Stimulated activated CD8-positive, alpha-beta memory T cell treated with anti-CD3 and anti-CD28 coated beads, Interleukin-7, amount 100 ng/mL, for 24 hours (primary cell): ENCODE measurements at places on chromosomes 1 and 21.

DNA sequence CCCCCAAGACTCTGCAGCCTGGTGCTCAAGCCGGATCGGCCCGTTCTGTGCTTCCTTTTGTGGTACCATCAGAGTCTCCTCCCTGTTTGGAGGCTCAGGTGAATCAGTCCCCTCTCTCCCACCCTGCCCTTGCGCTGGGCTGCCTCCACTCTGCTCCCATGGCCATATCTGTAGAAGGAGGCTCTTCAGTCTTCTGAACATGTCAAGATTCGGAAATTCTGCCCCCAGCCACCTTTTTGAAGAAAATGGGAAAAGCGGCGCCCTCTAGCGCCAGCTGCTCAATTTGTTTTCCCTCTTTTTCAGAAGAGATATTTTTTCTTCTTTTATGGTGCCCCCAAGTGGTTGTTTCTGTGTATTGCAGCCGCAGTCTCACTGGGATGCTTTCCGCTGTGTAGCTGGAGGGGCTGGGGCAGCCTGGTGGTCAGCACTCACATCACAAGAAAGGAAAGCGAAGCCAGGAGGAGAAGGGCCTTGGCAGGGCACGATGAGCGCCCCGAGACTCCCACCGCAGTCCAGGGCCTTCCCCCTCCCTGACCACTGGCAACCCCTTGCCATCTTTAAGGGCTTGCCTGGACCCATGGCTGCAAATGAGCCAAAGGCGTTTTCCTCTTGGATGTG lies 58.4 kb upstream of the CACNA1E start:
- peak; percentile 60 for DNase-seq

DNA sequence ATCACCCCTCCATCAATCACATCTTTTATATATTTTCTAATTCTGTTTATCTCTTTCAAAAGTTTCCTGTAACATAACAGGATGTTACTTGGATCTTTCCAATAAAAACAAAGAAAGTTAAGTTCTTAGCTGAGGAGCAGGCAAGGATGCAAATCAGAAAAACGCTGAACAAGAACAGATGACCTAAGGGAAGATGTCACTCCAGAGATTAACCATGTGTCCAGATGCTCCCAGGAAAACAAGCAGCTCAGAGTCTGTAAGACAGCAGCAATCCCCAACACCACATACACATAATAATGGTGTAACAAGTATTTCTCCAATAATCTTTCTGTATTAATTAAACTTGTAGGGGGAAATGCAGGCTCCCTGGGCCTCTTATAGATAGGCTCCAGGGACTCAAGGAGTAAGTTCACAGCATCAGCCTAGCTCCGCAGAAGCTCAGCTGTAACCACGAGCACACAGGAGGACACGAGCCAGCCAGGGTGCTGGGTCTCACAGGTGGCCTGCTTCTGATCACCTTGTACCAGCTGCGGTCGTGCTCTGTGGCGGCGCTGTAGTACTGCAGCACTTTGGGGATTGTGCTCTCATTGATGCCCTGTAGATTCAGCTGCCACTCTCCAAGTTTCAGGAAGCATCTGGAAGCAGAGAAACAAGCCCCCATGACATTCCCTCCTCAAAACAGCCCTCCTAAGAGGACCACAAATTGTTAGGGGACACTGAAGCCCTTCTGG lies 33.1 kb upstream of the EXOSC10 start:
- no peak for DNase-seq

- DNase-seq, result no peak
These were observed 11.9 kb downstream of the RGS8 start for GRCh38 chr1:182672487-182672836.

- no peak for DNase-seq
These were observed 3.5 kb downstream of the C1orf159 start for GRCh38 chr1:1112237-1112985.

- DNase-seq, result no peak
These were observed 359.5 kb upstream of the PLXNA2 start for GRCh38 chr1:208603721-208604120.

GRCh38 chr1:23980728-23981070 lies 572 bp upstream of the SRSF10 start:
- DNase-seq, result peak; percentile 29

DNA sequence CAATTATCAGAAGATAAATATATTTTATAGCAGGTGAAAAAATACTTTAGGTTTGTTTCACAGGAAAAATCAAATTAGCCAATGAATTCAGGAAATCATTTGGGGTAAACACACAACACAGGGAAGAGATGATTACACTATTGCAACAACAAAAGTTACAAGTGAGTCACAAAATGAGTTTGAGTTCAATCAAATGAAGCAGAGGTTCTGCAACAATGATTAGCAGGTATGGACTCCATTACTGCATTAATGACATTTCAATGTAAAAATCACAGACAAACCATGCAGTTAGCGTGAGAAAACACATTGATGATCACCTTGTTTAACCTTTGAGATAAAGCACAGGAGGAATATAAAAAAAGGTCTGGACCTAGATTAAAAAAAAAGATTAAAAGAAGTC lies 9.7 kb downstream of the ADGRL4 start:
- DNase-seq, result no peak

DNA sequence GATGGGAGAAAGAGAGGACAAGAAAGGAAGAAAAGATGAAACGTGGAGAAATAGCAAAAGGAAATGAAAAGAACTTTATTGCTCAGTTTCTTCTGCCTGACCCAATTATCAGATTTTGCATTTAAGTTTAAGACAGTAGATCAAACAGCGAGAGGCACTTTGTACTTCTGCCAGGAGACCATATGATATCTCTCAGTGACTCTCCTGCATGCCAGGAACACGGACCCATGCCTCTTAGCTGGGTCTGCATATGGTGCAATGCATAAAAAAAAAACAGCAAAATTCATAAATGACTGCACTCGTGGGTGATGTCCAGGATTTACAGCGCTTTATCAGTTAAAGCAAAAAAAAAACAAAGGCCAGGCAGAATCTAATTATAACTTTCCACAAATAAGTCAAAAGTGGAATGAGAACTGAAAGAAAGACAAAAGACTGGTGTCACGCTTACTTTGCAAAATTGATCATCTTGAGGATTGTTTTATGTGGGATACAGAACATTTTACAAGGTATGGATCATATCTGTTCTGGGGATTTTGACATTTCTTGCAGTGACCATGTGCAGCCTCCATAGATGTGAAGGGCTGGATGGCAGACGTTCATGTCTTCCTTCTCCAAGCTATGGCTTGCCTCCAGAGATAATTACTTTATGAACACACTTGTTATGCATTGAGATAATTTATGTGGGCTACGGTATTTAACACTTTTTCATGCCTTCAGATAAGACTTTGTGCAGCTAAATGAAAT lies 79.5 kb downstream of the RUNX1 start:
- no peak for DNase-seq

DNA sequence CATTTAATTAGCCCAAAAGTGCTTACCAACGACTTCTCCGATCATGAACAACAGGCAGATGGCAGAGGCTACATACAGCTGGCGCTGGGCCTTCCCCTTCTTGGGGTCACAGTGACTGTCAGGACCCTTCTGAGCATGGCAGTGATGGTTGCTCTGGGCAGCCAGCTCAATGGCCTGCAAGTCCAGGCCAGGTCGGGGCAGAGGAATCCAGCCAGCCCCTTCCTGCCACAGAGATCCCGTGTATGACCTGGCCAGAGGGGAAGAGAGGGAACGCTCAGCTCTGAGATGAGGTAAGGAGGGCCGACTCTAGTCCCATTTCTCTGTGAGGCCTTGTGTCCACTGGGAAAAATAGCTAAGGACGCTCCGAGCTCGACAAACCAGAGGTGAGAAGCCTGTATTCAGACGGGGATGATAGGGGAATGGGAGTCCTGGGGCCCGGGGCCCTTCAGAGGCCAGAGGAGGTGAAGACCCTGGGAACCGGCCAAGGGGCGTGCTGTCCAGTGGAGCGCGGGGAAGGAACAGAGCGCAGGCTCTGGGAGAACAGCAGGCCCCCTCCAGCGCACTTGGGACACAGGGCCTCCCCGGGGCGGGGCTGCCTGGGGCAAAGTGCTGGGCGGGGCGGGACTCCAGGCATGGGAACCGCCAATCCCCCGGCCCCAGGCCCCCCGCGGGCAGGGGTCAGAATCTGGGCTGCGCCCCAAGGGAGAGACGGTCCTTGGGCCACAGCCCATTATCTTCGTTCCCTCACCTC lies 772 bp downstream of the SLC30A2 start:
- no peak for DNase-seq

DNA sequence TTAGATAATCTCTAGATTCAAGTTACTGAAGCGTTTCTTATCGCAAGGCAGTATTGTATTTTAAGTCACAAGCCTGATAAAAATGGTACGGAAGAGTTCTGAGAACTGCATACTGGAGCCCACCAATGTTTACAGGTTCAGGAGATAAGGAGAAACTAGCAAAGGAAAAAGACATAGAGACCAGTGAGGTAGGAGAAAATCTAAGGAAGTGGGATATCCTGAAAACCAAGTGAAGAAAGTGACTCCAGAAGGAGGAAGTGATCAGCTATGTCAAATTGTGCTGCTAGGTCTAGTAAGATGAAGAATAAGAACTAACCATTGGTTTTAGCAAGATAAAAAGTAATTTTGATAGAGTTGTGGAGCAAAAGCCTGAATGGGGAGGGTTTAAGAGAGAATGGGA lies 31.0 kb upstream of the ACADM start:
- no peak for DNase-seq

GRCh38 chr21:34613679-34614627 lies 960 bp downstream of the RCAN1 start:
- no peak for DNase-seq

- no peak for DNase-seq
These were observed 91.2 kb downstream of the KCNK1 start for GRCh38 chr1:233704898-233705723.

DNA sequence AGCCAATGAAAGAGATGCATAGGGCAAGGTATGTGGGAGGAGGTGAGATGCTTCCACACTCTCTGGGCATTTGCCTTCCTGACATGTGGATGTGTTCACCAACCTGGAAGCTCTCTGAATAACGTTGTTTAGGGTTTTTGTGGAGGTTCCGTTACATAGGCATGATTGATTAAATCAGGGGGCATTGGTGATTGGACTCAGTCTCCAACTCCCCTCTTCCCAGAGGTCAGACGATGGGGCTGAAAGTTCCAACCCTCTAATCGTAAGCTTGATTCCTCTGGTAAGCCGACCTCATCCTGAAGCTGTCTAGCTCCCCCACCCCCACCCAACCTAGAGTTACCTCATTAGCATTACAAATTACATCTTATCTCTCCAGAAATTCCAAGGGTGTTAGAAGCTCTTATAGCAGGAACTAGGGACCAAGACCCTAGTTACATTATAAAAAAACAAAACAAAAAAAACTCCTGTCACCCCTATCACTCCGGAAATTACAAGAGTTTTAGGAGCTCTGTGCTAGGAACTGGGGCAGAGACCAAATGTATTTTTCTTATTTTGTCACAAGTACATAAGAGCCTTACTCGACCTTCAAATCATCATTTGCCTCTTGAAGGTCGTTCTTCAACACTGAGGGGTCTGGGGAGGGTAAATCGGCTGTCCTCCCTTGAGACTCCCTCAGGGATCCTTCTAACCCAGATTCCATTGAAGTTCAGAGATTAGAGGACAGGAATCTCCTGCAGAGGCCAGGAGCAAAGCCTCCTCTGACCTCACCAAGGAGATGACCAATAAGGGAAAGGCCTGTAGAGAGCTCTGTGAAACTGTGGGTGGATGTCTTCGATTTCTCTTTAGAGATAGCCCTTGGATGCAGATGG lies 58.2 kb downstream of the DNTTIP2 start:
- DNase-seq, result no peak

GRCh38 chr1:204791453-204792353 lies 79.0 kb upstream of the NFASC start:
- DNase-seq, result peak; percentile 75

- no peak for DNase-seq
These were observed 47.1 kb upstream of the TMPRSS2 start for GRCh38 chr21:41555057-41555456.

- no peak for DNase-seq
These were observed 72.0 kb upstream of the VAV3 start for GRCh38 chr1:108036796-108037562.

DNA sequence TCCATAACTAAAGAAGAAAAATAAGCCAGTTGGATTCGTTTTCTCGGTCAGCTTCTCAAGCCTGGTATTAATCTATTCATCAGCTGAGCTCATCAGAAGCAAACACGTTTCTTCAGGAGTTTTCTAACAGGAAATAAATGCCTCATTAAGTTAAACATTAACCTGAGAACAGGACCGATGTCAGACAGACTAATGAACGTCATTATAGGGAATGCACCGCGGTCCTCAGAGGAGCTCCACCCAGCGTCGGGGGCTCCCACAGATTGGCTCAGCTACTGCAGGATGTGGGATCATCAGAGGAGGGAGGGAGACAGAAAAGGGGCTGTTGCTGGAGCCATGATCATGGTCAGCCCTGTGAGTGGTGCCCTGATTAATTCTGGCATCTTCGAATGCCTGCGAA lies 615.4 kb downstream of the PTPRU start:
- DNase-seq, result no peak

DNA sequence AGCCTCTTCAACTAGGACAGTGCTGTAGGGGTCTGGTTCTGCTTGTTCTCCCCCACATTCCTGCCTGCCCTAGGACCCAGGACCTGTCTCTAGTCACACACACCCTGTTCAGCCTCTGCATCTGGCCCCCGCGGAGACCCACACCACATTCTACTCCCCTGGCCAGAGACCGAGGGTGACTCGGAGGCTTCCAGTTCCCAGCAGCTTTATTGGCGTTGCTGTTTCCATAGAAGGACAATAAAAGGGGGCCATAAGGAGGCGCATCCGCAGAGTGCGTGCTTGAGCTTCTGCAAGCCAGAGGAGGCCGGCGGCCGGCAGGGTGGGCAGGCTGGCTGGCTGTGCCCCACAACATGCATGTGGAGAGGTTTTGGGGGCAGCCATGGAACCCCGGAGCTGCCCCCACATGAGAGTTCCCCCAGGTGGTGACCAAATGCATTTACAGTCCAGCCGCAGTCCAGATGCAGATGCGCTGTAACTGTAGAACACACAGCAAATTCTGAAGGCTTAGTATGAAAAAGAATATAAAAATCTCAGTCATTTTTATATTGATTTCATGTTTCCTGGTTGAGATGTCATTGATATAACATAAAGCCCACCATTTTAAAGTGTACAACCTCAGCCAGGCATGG lies 52.4 kb downstream of the PDE9A start:
- no peak for DNase-seq

- DNase-seq, result no peak
These were observed 7.7 kb upstream of the SLC26A9 start for GRCh38 chr1:205950826-205951549.

GRCh38 chr1:179820226-179820970 lies 57.2 kb downstream of the TOR1AIP2 start:
- DNase-seq, result no peak

- DNase-seq, result no peak
These were observed 1165.2 kb downstream of the BRINP3 start for GRCh38 chr1:189312499-189312898.

- no peak for DNase-seq
These were observed 14.4 kb upstream of the MAGI3 start for GRCh38 chr1:113375878-113376277.

DNA sequence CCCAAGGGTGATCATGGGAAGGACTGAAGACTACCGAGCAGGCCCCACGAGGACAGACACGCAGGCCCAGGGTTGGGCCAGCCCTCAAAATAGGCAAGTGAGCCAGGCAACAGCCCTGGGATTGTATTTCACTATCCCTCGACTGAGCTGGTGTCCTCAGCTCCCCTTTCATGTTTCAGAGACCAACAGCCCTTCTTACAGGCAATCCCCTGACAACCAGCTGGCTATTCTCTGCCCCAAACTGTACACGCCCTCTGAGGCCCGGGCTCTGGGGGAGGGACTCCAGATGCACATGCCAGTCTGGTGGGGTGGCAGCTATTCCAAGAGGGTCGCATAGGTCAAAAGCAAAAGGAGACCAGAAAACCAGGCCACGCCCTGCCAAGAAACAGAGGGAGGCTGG lies 243.0 kb downstream of the TOMM20 start:
- DNase-seq, result no peak

GRCh38 chr1:201480231-201481003 lies 11.4 kb upstream of the PHLDA3 start:
- DNase-seq, result peak; percentile 63
